ENCODE measurements at places on chromosomes 3 and 15. TPM values are rescaled to one million over a fixed set of nuclear protein-coding genes. Genes with fewer than 3 reads are reported as not detected.
A peak's percentile ranks its signal among the peaks of the same experiment; 100 is the strongest.

- no peak overlapping the region for H3K27ac ChIP-seq
- H3K27me3 ChIP-seq = no peaks in the 10 kb centered on the region
- no peak for DNase-seq
- H3K36me3 ChIP-seq = no peaks in the 10 kb centered on the region
- H3K4me3 ChIP-seq = no peak overlapping the region
- no peaks in the 10 kb centered on the region for H3K4me1 ChIP-seq
Measured at GRCh38 chr15:32987067-32987466, 207.4 kb downstream of the FMN1 start.

- peaks cover 33% of the 10 kb centered on the region for H3K36me3 ChIP-seq
- H3K4me1 ChIP-seq = peaks cover 35% of the 10 kb centered on the region
- DNase-seq = no peak
- H3K27ac ChIP-seq = peak overlapping the region; percentile 57
- no peaks in the 10 kb centered on the region for H3K27me3 ChIP-seq
Measured at GRCh38 chr15:68113273-68113672, 59.2 kb downstream of the PIAS1 start.

DNA sequence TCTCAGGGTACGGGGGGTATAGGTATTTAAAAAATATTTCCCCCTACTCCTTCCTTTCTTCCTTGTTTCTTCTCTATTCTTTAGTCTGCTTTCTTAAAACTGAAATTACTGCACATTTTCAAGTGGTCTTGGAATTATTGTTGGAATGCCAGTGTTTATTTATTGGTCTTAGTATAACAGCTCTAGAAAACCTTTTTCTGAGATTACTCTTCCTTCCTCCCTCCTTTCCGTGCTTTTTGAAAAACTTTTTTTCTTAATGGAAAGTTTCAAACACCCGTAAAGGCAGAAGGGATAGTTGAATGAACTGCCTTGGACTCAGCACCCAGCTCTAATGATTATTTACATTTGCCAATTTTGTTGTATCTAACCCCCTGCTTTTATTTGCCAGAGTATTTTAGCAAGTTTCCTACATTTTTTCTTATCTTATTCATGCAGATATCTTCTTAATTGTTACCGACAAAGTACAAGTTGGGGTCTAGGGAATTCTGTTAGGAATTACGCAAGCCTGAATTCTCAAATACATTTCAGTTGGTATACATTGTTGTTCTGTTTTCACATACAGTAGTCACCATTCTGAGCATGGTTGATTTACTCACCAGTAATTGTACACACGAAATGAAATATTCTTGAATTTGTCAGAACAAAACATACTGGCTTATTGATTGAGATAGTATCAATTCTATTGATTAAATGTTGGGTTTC, 36.2 kb downstream of the KAT2B start:
- peaks cover 40% of the 10 kb centered on the region for H3K4me1 ChIP-seq
- H3K4me3 ChIP-seq = no peak overlapping the region
- peaks cover 61% of the 10 kb centered on the region for H3K36me3 ChIP-seq
- no peaks in the 10 kb centered on the region for H3K27me3 ChIP-seq
- H3K27ac ChIP-seq = no peak overlapping the region
- DNase-seq = no peak

Gene LTF
- not detected for total RNA-seq

- H3K4me3 ChIP-seq = no peak overlapping the region
- H3K27ac ChIP-seq = no peak overlapping the region
- DNase-seq = no peak
Measured at GRCh38 chr3:51535146-51536019, 3.1 kb upstream of the RAD54L2 start.
